Fibroblast of the aortic adventitia (primary cell): ENCODE measurements at places on chromosomes 3 and 15.

GRCh38 chr15:59159210-59159609 is 47.4 kb upstream of the LDHAL6B start:
- DNase-seq, result no peak

GRCh38 chr15:38613085-38613484 is 48.5 kb upstream of the RASGRP1 start:
- no peak for DNase-seq

DNA sequence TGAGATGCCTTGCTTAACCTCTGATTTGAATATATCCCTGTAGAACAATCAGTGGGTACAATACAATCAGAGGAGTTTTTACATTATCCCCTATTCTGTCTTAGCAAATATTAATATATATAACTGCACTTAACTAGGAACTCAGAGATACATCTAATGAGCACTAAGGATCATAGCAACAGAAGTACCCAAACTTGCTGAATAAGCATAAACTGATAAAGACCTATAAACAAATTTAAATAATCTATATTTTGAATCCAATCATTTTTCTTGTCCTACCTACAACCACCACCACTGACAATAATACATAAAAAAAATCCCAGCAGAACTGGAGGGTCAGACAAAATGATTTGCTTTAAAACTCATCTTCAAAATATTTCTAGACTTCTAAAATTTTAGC is 106.2 kb downstream of the ATP8B4 start:
- DNase-seq, result no peak

GRCh38 chr3:183033746-183034145 is 53.4 kb upstream of the DCUN1D1 start:
- peak; percentile 12 for DNase-seq

- peak; percentile 32 for DNase-seq
Measured at GRCh38 chr3:33057320-33058298, 39.3 kb downstream of the GLB1 start.
